ENCODE measurements at places on chromosomes 6 and 20.

GRCh38 chr6:54308289-54308985 lies at the start of gene TINAG:
Gene TINAG (plus strand): TSS chr6:54308441. CDS start chr6:54308551, 110 bp downstream.
- no peak for DNase-seq

GRCh38 chr6:51398064-51398705 lies 579.5 kb downstream of the TFAP2B start:
- no peak for DNase-seq

- DNase-seq = no peak
Measured at GRCh38 chr6:14026831-14027539, 90.6 kb upstream of the CD83 start.

- DNase-seq = no peak
Measured at GRCh38 chr6:137051790-137052472, 7.2 kb upstream of the IL20RA start.

- no peak for DNase-seq
Measured at GRCh38 chr6:16126056-16126455, 2.8 kb upstream of the MYLIP start.

DNA sequence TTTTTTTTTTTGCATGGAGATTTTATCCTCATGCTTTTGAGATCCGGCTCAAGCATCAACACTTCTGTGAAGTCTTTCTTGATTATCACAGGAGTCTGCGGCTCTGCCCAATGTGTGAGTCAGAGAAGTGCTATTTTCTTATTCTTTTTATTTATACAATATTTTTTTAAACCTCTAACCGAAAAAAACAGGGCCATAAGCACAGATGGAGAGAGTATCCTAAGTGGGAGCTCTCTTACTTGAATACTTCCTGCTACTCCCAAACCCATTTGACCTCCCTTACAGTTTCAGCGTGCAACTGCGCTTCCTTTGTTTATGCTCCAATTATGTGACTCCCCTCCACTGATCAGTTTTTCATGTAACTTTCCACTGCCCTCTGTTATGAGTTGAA lies 8.7 kb upstream of the ATXN1 start:
- DNase-seq = peak; percentile 85

Data from iris pigment epithelial cell (primary cell).